ENCODE measurements at places on chromosomes 5 and 9.

GRCh38 chr5:135875567-135875966 lies 20.1 kb downstream of the IL9 start:
- DNase-seq, result no peak

DNA sequence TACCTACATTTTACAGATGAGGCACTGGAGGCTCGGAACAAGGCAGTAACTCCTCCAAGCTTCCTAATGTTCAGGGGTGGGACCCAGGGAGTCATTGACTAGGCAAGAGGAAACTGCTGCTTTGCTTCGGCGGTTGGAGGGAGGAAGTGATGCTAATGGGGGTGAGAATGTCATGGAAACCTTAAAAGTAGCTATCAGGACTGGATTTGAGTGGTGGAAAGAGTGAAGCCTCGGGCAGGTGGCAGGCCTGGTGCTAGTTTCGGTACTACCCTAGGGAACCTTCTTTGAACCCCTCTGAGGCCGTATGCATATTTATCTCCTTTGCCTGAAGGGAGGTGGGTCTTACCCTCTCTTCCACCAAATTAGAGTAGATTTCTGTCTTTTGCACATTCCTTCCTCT lies 1.6 kb downstream of the BSPRY start:
- DNase-seq, result peak; percentile 61

GRCh38 chr5:79990205-79990597 lies 861 bp downstream of the MTX3 start:
- DNase-seq, result peak; percentile 1

DNA sequence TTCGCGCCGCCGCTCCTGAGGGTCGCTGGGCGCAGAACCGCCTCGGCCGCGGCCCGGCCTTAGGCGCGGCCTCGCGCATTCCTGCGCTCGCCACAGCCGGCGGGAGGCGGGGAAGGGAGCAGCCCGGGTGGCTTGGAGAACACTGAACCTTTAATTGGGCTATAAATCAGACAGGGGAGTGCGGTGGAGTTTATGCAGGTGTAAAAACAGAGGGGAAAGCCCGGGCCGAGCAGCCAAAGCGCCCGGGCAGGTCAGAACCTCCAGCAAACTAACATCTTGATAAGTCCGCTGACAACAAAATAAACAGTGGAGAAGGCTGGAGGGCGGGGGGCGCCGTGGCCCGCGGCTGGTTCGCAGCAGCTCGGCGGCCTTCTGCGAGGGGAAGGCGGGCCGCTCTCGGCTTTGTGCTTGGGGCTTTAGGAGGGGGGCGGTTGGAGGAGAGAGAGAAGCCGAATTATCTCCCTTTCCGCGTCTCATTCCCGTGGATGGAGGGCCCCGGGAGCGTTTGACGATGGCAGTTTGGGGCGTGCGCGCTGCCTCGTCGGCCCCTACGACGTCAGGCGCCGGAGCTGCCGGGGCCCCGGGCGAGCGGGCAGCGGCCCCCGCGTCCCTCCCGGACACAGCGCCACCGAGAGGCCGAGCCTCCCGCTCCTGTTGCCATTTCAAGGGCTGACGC lies 11.3 kb downstream of the FOXD1 start:
- DNase-seq, result no peak

DNA sequence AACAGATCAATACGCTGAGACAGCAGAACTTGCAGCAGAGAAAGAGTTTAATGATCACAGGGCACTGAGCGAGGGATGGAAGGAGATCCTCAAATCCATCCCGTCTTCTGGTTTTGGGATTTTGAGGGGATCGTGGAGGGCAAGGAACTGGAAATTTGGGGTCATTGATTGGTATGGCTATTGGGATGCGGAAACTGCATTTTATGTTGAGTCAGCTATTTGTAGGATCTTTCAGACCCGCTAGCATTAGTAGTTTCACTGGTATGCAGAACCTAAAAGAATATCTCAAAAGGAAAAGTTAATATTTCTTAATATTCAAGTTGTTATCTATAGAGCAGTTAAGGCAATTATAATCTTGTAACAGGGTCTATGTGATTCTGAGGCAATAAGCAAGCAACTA lies 771.7 kb upstream of the CTNND2 start:
- DNase-seq, result no peak

DNA sequence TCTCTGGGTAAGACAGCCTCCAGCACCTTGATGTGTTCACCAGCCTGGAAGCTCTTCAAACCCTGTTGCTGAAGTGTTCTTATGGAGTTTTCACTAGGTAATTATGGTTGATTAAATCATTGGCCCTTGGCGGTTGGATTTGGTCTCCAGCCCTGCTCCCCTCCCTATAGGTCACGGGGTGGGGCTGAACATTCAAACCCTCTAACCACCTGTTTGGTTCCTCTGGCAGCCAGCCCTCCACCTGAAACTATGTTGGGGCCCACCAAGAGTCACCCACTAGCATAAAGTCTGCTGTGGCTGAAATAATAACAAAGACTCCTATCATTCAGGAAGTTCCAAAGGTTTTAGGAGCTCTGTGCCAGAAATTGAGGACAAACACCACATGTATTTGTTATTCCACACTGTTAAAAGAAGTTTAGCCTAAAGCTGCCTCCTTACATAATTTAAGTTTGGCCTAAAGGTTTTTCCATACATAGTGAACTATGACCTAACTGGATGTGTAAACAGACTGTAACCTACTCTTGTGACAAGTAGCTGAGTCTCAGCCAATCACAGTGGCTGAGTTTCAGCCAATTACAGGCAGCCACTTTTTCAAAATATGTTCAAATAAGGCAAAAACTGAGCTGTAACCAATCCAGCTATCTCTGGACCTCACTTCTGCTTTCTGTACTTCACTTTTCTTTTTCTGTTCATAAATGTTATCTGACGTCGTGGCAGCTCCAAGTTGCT lies 34.8 kb downstream of the TMEM252 start:
- peak; percentile 82 for DNase-seq

DNA sequence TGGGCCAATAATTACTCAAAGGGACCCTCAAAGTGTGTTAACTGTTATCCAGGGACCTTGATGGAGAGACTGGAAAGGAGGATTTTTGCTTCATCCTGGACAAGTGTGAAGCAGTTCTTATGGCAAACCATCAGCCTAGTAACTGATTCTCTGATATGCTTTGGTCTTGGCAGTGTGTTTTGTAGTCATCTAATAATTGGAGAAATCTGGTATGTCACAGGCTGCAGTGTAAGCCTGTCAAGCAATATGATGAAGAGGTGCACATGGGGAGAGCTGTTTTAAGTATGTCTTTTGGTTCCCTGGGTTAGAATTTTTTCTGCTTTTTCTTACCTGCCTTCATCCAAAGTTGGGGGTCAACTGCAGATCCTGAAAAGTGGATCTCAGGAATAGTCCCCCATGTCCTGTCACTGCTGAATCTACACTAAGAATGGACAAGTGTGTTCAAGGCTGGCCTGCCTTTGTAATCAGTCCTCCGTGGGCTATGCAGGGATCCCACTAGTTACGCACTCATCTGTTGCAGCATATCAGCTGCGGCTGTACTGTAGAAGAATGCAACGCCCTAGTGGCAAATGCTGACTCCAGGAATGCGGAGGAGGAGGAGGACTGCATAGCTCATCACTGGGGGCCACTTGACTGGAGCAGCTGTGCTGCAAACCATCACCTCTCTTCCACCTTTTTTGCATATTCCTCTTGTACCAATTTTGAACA lies 1.9 kb downstream of the SPTAN1 start:
- DNase-seq, result peak; percentile 62

DNA sequence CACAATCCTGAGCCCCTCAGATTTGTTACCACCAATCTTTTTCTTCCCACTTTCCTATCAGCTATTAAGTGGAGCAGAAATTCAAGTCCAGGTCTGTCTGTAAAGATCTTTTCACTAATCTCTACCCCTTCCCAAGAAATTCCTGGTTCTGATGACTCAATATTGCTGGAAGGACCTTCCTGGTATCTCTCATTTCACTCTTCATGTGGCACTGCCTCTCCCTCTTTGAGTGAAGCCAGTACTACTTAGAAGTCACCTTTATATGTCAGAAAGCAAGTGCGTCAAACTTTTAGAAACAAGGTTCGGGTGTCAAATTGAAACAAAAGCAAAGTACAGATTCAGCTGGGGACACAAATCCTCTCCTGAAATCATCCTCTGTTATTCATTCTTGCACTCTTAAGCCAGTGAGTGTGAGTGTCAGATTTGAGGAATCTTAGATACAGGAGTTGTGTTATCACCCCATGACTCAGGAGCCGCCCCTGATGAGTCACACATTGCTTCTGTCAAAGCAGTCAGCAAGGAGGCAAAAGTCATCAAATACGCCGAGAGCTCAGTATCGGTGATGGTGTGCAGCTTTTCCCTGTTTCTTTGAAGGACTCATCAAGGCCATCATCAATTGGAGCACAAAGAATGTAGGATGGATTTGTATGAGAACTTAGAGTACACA lies 313.0 kb downstream of the CETN3 start:
- peak; percentile 42 for DNase-seq

DNA sequence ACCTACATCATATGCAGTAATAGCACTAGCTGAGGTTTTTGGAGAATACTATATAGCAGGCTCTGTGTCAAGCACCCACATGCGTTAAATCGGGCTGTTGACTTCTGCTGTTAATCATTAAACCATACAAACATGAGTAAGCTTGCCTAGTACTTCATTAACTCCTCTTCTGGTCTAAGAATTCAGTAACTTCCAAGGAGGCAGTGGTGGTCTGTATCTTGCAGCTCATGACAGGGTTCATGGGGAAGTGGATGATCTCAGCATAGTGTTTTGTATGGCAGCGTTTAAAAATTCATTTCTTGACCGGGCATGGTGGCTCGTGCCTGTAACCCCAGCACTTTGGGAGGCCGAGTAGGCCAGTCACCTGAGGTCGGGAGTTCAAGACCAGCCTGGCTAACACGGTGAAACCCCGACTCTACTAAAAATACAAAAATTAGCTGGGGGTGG lies at the start of gene HAVCR1:
Gene HAVCR1, minus strand, starts transcription at position 24 of the 447 bp plus-strand sequence. CDS start 1,173 bp downstream, outside the sequence.
- DNase-seq, result no peak

GRCh38 chr9:84867186-84867585 lies 197.7 kb downstream of the NTRK2 start:
- no peak for DNase-seq

DNA sequence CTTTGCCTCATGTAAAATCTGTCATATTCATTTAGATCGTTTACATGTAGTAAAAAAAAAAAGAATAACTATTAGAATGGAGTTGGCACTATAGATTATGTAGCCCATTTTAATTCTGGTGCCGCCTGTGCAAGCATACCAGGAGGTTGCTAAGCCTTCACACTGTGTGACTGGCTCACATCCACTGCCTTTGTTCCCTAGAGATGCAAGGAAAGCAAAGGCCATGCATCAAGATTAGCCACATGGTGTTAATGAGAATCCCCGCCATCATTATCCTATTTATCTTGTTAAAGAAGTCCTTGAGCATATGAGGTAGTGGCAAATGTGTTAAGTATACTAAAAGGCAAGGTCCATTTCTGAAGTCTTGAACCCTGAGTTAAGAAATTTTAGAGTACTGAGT lies 279.6 kb downstream of the RFX3 start:
- no peak for DNase-seq

GRCh38 chr5:169272731-169273427 lies 28.1 kb downstream of the SLIT3 start:
- DNase-seq, result no peak

DNA sequence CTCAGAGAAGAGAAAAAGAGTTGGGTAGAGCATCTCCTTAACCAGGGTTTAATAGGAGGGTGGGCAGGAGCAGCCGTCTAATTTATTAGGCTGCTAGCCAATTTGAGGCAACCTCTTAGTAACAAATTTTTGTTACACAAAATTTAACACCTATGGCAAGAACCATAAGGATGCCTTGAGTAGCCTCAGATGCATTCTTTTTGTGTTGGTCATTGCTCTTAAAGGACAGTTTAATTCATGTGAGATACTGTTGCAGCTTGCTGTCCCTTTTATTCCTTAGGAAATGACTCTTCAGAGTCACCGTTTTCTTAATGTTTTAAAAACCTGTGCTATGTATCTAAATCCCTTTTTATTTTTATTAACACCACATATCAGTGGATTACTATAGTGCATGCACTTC lies 255.1 kb downstream of the MAST4 start:
- no peak for DNase-seq

DNA sequence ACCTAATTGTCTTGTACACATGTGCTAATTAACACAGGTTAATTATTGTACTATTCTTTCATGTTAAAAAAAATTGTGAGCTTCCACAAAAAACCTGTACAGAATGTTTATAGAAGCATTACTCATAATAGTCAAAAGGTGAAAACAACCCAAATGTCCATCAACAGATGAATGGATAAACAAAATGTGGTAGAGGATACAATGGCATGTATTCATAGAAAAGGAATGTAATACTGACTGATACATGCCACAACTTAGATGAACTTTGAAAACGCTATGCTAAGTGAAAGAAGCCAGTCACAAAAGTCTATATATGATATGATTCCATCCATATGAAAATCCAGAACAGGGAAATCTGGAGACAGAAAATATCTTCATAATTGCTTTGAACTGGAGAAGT lies 25.6 kb downstream of the RRAGA start:
- no peak for DNase-seq
